Parietal lobe (tissue), 2 donors: ENCODE measurements at places on chromosomes 3 and 15. TPM values are rescaled to one million over a fixed set of nuclear protein-coding genes. Genes with fewer than 3 reads are reported as not detected.

EAF2 gene
- total RNA-seq = 7.2 TPM

LCMT2 gene
- 19.1 TPM for total RNA-seq

PLSCR5 gene
- not detected for total RNA-seq

CCRL2 gene
- total RNA-seq = 1.9 TPM
